ENCODE measurements at places on chromosomes 12 and 14. TPM values are rescaled to one million over a fixed set of nuclear protein-coding genes. Genes with fewer than 3 reads are reported as not detected.
A peak's percentile ranks its signal among the peaks of the same experiment; 100 is the strongest.

KRT2 gene
- total RNA-seq: not detected

DNA sequence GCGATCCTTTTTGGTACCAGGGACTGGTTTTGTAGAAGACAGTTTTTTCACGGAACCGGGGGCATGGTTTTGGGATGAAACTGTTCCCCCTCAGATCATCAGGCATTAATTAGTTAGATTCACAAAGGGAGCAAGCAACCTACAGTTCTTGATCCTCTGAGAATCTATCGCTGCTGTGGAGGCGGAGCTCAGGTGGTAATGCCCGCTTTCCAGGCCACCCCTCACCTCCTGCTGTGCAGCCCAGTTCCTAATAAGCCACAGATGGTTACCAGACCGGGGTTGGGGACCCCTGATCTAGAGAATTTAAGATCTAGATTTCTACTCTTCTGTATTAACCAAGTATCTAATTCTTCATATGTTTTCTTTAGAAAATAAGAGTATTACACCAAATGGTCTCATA, 4.8 kb downstream of the ARHGAP5 start:
- no peak for DNase-seq

DNA sequence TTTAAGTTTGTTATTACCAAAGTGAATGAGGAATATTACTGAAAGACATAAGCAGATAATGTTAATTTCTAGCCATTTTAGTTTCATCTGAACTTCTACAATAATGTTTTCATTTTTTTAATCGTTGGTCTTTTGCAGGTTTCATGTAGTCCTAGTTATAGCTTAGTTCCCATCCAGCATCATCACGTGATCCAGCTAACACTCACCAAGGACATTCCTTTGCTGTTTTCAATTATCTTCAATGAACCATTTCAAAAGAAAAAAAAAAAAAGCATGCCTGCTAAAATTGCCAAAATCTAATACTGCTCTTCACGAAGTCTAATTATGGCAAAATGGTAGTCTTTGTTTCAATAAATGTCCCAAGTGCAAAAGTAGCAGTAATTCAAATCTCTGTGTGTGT, 187.7 kb upstream of the ATXN7L3B start:
- no peak for DNase-seq

CALM1 gene
- 242 TPM for total RNA-seq

- DNase-seq: no peak
Measured at GRCh38 chr14:20688167-20688839, at the start of gene ANG. Gene ANG (plus strand): TSS chr14:20688764. CDS start chr14:20693565, 4,801 bp downstream.

SSTR1 gene
- total RNA-seq: 0.24 TPM

BICDL1 gene
- 25.7 TPM for total RNA-seq

GALNT4 gene
- 67.0 TPM for total RNA-seq

PSMC6 gene
- 104 TPM for total RNA-seq

- no peak for DNase-seq
Measured at GRCh38 chr14:60196291-60196690, 31.1 kb upstream of the DHRS7 start.

DNA sequence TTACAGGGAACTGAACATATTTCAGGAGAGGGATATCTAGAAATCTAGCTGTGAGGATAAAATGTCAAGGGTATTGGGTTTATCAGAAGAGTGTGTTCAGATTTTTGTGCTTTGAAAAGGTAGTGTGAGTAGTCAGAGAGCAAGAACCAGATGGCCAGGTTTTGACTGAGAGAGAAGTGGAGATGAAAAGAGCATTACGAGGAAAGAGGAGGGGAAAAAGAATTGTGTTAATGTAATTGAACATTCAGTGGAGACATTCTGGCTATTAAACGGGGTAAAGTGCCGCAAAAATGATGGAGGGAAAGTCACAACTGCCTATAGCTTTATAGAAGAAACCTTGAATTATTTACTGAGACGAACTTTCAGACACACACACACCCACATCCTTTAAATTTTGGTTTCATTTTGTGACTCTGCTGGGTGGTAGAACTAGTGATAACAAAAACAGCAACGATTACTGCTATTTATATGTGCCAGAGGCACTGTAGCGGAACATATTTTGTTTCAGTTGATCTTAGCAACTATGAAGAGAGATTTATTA, 213.6 kb downstream of the ERC1 start:
- no peak for DNase-seq

DNA sequence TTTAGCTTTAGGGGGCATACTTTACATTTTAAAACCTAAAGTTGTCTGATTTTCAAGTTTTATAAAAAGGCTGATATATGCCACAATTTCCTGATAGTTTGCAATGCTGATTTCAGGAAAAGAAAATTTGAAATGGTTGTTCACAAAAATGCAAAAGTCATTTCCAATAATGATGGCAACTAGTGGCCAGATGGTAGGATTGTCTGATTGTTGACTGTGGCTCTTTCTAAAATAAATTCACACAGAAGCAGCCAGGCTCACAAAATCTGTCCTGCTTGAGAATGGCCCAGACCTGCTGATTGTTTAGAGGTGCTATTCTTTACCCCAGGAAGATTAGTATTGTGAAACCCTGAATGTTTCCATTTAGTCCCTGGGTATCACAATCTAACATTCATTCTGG, 220.3 kb downstream of the NELL2 start:
- DNase-seq: no peak

DNA sequence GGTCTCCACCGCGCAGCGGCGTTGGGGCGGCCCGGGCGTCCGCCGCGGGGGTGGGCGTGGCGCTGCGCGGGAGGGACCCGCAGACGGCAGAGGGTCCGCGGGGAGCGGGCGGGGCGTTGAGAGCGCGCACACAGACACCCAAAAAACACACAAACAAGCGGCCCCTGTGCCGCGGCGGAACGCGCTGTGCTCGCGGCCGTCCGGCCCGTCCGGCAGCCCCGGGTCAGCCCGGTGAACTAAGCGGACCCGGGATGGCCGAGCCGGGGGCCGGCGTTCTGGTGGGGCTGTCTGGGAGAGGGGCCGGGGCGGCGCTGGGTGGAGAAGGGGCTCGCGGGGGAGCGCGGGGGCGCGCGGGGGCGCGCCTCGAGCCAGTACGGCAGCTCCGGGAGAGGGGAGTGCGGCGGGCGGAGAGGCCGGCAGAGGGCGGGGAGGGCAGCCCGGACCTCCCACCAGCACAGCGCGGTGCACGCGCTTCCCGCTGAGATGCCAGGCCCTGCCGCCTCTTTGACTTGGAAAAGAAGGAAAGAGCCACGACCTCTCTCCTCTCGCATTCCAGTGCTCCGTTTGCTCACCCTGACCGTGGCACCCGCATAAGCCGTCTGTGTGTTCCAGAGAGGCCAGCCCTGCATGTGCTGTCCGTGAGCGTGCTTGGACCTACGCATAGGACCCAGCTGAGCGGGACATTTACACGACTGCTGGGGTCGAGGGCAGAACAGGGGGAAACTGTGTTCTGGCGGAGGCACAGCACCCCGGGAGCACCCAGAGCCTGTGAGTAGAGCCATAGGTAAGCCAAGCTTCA, 10.3 kb downstream of the SLC6A12 start:
- DNase-seq: no peak

CACNA1C gene
- not detected for total RNA-seq

GRCh38 chr14:68320495-68320894, 472.4 kb downstream of the ZFP36L1 start:
- DNase-seq: no peak

PPM1H gene
- total RNA-seq: 36.7 TPM

DNA sequence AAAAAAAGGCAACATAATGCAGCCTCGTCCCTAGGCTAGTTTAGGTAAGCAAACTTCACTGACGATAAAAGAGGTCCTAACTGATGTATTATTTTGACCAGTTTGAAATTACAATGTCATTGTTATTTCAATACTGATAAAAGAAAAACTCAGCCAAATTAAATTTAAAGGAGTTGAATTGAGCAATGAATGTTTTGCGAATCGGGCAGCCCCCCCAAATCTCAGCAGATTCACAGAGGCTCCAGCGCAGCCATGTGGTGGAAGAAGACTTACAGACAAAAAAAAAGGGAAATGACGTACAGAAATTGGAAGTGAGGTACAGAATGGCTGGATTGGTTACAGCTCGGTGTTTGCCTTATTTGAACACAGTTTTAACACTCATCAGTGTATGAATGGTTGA, 8.2 kb upstream of the LDHB start:
- DNase-seq: no peak

DNA sequence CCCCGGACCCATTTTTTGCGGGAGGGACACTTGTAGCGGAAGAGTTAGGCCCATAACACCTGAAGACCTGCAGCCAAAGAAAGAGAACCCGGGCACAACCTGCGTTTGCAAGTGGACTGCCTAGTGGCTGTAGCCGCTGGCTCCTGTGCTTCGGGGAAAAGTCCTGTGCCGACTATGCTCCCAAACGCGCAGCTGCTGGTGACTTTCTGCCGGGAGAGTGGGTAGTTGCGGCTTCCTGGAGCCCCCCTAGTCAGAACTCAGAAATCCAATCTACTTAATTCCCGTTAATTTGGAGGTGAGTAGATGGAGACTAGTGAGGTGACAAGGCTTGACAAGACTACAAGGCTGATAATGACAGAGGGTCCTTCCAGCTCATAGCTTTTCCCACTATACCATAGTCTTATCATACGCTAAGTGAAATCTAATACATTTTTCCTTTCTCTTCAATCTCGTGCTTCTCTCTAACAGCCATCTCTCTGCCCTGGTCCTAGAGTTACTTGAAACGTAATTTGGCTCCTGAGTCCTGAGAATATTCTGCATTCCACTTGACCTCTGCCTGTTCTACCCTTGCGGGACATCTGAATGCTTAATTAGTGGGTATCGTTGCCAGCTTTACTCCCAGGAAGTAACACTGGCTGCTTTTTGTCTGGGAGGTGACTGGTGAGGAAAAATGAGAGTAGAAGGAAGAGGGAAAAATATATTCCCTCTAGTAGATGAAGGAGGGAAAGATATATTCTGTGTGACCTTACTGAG, 556 bp downstream of the MTHFD1 start:
- DNase-seq: peak; percentile 27

FAM186B gene
- 0.29 TPM for total RNA-seq

FOXG1 gene
- total RNA-seq: not detected

DNA sequence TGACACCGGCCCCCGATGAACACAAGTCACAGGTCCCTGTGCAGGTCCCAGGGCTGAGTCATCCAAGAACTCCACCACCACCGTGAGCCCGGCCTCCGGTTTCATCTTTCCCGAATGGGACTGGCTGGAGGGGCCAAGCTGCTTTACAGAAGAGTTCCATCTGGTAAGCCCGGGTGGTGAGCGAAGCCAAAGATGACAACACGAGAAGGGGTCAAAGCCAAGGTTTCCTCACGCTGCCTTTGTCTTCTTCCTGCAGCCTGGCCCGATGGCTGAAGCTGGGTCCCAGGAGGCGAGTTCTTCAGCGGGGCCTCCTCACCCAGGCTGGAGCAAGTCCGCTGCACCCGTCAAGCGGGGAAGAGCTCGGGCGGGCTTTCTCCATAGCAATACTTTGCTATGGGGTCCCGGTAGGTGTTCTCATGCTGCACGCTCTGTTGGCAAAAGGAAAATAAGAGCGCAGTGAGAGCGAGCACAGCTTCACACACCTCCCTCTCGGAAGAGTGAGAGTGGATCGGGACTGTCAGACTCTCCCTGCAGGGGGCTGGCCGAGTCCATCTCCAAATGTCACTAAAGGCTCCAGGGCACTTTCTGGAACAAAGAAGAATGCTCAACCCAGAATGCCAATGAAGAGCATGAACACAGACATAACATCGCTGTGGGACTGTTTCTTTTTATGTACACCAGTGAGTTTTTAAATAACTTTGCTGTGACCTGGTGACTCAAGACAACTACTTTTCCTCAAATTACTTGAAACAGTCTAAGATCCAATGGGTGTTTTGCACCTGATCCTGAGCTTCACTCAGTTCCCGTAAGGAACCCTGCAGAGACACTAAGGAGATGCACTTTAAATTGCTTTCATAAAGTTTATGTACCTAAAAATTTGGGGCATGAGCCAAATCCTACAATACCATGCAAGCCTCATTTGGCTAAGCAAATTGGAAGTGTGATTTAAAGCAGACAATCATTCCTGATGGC, 20.1 kb downstream of the SPRING1 start:
- DNase-seq: no peak

- no peak for DNase-seq
Measured at GRCh38 chr14:94337274-94337673, 14.1 kb upstream of the SERPINA6 start.

DNA sequence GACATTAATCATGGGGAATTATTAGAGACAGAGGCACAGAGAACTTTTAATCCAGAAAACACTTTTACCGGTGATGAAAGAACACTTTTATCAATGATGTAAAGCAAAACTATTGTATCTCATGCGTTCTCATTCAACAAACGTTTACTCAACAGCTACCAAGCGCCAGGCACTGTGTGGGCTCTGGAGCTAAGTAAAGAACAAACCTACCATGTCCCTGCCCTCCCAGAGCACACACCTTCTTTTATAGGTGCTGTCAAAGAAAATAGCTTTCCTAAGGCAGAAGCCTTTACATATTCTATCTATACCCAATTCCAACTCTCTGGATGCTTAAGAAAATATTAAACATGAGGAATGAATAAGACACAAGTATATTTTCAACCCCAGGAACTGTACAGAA, 91.1 kb downstream of the FOXN3 start:
- no peak for DNase-seq

- no peak for DNase-seq
Measured at GRCh38 chr12:110537605-110538409, 35.7 kb downstream of the RAD9B start.

DNA sequence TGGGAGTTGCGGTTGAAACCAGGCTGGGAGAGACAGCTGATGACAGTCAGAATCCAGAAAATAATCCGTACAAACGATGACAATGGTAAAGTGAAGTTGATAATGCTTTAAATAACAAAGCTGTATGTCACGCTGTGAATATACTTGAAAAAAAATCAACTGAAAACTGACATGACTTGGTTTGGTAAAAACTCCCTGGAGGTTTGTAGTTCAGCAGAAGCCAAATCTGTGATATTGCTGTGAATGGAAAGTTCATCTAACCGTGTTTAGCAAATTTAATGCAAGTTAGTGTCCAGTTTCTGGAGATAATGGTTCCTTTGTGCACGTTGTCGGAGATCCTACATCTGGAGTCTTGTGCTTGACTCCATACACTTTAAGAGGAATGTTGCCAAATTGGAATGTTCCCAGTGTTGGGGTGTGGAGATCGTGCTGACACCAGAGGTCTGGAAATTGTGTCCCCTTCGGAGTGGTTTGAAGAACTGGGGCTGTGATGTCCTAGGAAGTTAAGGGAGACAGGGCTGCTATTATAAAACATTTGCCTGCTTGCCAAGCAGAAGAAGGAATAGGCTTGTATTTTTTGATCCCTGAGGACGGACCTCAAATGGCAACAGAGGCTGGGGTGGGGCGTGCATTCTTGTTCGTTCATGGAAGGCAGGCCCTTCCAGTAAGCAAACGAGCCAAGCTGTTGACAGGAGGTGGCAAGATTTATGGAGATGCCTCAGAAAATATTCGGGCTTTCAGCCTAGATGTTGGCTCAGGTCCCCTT, 30.6 kb downstream of the PPFIBP1 start:
- DNase-seq: no peak

All from Calu3 (cell line).